ENCODE measurements at places on chromosomes 5 and 9. TPM values are rescaled to one million over a fixed set of nuclear protein-coding genes. Genes with fewer than 3 reads are reported as not detected.

DNA sequence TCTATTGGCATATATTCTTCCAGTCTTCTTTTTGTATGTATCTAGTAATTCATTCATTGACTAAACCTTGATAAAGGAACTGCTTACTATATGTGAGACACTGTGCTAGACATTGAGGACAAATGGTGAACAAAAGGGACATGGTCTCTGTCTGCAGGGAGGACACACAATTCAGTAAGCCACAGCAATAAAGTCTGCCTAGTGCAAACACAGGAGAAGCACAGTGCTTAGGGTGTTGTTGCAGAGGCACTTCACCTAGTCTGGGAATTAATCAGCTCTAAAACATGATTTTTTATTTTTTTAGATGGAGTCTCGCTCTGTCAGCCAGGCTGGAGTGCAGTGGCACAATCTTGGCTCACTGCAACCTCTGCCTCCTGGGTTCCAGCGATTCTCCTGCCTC is 6.4 kb upstream of the CCL28 start:
- no peak for DNase-seq

DNA sequence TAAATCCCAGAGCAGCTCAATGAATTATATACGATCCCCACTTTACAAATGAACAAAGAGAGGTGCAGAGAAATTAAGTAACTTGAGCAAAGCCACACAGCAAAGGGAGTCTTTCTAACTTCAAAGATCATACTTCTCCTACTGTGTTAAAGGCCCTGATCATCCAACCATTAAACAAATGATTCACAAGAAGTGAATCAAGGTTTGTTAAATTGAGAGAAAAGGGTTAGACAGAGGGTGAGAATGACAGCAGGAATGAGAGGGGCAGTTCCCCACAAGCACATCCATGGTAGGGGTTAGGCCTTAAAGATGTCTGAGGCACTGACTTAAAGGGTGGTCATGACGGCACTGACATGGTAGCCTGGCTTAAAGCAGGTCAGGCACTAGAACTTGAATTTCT is 10.7 kb downstream of the IDNK start:
- DNase-seq, result no peak

DNA sequence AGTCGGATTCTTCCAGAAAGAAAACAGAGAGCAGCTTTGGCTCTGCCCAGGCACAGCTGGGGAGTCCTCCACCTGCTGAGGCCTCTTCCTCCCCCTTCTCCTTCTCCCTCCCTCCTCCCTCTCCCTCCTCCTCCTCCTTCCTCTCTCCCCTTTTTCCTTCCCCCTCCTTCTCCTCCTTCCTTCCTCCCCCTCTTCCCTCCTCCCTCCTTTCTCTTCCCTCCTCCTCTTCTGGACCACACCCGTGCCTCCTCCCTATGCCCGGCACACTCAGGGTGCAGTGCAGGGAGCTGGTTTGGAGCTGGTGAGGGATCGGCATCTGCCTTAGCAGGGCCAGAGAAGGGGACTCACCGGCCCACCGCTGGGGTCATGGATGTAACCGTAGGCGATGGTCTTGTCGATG is 30.2 kb downstream of the DBH start:
- no peak for DNase-seq

DNA sequence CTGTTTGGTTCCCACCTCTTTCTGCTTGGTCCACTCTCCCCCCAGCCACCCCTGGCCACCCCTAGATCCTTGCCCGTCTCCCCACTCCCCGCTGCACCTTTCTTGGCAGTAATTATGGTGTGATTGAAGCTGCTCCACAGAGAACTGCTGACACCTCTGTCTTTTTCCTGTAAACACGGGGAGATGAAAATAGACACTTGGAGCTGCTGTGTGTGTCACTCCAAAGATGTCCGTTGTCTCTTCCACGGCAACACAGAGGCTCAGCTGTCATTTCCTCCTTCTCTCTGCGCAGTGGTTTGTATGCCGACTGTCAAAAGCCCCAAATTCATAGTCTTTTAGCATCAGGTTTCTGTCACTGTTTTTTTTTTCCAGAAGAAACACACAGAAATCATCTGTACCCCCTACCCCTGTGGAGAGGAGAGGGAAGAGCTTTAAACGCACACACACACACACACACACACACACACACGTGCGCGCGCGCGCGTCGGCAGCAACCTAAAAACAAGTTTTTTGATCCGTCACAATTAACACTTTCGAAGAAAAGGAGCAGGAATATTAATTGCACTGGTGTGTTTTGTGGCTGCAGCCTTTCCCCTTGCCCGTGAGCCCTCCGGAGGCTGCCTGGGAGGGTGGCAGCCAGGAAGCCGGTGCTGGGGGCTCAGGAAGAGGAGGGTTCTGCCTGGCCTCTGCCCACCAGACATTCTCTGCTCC is 39.8 kb downstream of the ASS1 start:
- DNase-seq, result no peak

The KCTD16 gene
- total RNA-seq, result 1.6 TPM

Measured in urinary bladder (tissue), 4 donors.